ENCODE measurements at places on chromosomes 12 and 14.

GRCh38 chr12:96907671-96908422 lies 790 bp downstream of the NEDD1 start:
- peak; percentile 6 for DNase-seq

- no peak for DNase-seq
Measured at GRCh38 chr14:94774344-94775090, 4.6 kb upstream of the GSC start.

- no peak for DNase-seq
Measured at GRCh38 chr14:67392800-67393199, 19.2 kb downstream of the PLEK2 start.

DNA sequence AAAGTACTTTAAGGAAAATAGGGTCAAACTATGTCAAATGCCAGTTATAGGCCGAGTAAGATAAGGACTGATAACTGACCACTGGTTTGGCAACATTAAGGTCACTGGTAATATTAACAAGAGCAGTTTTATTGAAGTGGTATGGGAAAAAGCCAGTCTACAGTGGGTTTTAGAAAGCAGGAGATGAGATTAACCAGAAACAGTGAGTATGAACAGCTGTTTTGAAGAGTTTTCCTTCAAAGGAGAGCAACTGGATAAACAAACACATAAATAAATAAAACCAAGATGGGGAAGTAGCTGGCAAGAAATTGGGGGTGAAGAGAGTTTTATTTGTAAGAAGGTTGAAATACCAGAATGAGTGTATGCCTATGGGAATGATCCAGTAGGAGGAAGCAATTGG lies 30.3 kb downstream of the KITLG start:
- no peak for DNase-seq

DNA sequence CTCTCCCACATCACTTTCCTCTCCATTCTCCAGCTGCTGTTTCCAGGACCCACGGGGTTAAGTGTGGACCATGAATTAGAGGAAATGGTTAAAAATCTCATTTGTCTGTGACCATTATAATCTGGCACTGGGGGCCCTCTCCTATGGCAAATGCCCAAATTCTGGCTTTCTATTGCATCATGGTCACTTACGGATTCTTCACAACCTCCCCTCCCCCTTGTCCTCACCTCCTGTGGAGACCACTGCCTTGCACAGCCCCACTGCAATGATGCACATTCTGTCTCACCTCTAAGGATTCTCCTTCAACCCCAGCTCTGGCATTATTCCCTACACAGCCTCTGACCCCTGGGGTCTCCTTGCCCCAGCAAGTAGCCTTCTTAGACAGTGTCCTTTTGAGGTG lies 18.9 kb downstream of the BCAT1 start:
- no peak for DNase-seq

- DNase-seq, result no peak
Measured at GRCh38 chr12:64029013-64029857, 184.7 kb downstream of the SRGAP1 start.

GRCh38 chr14:68927956-68928675 lies 51.0 kb downstream of the ACTN1 start:
- DNase-seq, result no peak

DNA sequence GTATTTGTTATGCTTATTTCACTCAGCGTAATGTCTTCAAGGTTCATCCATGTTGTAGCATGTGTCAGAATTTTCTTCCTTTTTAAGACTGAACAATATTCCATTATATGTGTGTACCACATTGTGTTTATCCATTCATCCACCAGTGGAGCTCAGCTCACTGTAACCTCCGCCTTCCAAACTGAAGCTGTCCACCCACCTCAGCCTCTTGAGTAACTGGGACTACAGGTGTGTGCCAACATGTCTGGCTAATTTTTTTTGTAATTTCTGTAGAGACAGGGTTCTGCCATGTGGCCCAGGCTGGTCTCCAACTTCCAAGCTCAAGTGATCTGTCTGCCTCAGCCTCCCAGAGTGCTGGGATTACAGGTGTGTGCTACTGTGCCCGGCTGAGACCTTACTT lies 21.1 kb downstream of the CCDC77 start:
- no peak for DNase-seq

- no peak for DNase-seq
Measured at GRCh38 chr12:30268041-30268440, 427.6 kb downstream of the IPO8 start.

GRCh38 chr12:90710711-90711110 lies 244.3 kb downstream of the CCER1 start:
- DNase-seq, result no peak

GRCh38 chr12:122100568-122100967 lies 22.0 kb downstream of the MLXIP start:
- DNase-seq, result no peak

GRCh38 chr14:53751650-53752049 lies 205.0 kb downstream of the BMP4 start:
- DNase-seq, result no peak

DNA sequence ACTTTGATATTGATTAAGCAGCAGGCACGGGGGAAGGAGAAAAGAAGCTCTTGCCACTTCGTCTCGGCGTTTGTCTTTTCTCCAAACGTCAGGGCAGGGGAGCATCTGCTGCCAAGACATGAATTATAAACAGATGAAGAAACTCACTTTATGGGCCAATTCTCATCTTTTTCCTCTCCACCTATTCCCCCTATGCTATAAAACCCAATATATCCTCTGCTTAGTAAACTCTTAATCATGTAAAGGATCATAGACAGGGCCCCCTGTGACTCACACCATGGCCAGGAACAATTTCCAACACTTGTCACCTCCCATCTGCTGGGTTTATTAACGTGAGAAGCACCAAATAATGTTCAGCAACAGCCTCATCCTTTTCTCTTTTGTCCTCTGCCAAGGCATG lies 1092.1 kb upstream of the TMEM132C start:
- DNase-seq, result no peak

DNA sequence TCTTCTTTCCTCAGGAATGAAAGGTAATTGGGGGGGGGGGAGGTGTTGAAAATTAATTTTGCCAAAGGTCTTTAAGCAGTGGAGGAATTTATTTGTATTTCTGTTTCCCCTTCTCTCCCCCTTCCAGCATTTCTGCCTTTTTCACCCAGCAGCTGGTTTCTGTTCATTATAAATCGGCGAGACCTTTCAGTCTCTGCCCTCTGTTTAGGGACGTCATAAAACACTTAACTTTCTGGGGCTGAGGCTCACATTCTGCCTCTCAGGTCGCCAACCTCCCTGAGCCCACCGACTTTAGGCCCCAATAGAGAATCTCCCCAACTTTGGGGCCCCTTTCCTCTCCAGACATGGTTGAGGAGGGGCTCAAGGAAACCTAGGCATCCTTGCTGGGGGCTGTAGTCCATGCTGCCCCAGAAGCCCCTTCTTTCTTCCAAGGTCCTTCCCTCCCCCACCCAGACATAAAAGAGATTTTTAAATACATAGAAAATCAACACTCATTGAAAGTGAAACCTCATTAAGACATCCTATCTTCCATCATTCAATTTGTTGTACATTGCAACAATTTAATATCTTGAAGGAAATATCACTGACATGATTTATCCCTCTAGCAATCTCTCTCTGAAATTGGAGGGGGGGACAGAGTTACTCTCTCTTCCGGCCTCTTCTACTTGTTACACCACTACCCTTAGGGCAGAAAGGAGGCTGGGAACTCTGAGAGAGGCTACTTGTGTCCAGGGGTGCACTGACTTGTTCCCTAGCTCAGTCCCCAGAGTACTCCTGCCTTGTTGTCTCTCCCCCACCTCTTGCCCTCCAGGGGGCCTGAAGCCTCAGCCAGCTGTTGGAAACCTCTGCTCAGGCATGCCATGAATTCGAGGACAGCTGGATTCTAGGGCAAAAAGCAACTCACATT lies 2.5 kb upstream of the HOXC6 start:
- no peak for DNase-seq

DNA sequence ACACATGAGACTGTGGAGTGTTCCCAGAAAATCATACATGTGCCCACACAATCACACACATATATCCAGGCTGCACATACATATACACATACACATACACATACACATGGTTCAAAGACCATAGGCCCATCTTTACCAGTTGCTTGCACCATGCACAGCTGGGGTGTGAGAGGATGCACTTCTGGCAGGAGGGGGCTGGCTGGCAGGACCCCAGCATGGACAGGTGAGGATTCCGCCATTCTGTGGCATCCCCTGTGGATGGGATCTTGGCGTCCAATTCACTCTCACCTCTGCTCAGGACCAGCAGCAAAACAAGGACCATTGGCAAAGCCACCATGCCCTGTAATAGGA lies 7.0 kb downstream of the ITGB7 start:
- no peak for DNase-seq

DNA sequence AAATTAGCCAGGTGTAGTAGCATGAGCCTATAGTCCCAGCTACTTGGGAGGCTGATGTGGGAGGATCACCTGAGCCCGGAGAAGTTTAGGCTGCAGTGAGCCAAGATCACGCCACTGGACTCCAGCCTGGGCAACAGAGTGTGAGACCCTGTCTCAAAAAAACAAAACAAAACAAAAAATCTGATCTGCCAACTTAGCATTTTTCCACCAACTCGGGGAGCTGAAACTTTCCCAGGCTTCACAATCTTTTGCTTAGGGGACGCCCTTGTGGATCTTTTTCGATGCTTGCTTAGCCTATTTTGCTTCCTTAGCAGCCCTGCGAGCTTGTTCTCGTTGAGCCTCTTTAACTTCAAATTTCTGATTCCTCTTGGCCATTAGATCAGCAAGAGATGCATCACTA lies 13.8 kb downstream of the CCDC177 start:
- no peak for DNase-seq

DNA sequence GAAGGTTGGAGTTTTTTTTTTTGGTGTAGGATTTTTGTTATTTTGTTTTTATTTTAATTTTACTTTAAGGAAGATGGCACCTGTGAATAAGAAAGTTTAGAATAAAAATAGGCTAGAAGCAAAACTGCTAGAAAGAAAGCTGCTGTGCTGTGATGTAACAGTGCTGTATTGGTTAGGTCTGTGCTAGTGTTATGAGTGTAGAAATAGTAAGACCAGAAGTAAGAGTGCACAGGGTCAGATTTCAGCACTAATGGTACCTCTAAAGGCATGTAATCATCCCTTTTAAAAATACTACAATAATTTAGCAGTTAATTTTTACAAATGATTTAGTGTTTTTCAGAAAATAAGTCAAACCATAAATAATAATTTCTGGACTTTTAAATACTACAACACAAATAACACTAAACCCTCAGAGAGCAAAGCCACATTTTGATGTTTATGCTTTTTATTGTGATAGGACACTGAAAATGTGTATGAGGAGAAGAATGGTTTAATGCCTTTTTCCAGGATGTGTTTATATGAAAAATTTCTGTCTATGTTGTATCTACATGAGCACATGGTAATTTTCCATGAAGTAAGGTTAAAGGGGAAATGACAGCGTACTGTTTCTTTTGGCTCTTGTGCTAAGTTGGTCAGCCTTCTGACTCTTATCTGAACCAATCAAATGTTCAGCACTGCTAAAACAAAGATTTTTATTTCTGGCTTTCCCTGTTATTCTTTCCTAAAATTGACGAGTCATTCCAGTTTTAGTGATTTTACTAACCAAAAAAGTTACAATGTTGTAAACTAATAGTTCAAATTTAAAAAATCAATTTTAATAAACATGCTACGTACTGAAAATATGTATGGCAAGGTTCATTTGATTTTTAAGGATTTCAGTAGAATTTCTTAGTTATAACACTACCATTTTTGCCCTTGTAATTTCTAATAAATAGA lies 96.1 kb downstream of the PPHLN1 start:
- DNase-seq, result no peak

DNA sequence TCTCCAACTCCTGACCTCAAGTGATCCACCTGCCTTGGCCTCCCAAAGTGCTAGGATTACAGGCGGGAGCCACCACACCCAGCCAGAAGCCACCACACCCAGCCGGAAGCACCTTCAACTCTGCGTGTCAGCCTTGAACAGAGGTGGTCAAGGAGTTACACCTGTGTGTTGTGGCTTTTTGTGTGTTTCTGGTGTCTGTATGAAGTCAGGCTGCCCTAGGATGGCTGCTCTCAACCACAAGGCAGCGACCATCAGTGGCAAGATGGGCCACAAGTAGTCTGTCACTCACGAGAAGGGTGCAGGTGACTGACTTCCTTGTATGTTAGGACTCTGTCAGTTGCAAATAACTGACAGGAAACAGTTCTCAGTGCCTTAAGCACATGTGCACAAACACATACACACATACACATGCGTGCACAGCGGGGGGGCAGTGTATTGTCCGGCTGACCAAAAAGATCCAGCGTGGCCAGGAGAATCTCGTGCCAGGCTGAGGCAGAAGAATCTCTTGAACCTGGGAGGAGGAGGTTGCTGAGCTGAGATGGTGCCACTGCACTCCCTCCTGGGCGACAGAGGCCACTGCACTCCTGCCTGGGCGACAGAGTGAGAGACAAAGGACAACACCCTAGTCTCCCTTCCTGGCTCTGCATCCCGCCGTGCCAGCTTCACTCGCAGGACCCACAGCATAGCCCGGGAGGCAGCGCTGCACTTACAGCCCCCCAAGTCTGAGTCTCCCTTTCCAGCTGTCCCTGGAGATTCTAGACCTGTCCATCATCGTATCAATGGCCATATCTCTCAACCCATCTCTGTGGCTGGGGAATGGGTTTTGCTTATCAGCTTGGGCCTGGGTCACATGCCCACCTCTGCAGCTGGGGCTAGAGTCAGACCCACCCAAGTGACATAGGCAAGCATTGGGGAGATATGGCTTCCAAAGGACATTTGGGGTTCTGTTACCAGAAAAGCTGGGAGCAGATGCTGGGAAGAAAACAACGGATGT lies 13.7 kb downstream of the P2RX4 start:
- no peak for DNase-seq

DNA sequence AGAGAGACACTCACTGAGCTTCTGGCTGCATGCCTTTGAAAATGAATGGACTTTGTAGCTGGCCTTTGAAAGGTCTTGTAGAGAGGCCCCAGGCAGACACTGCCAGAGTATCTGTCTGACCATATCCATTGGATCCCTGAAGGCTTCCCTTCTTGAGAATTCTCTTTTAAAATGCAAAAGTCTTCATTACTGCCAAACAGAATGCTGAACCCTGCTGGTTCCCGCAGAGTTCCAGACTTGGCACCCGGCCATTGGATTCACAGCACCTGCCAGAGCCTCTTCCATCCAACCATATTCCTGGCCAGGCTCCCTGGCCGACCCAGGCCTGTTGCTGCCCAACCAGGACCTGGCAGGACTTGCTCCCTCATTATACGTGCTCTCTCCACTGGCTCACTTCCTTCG lies 182.5 kb downstream of the GXYLT1 start:
- DNase-seq, result no peak
